Mesothelial cell of epicardium (in vitro differentiated cells): ENCODE measurements at places on chromosomes 2 and 18.

DNA sequence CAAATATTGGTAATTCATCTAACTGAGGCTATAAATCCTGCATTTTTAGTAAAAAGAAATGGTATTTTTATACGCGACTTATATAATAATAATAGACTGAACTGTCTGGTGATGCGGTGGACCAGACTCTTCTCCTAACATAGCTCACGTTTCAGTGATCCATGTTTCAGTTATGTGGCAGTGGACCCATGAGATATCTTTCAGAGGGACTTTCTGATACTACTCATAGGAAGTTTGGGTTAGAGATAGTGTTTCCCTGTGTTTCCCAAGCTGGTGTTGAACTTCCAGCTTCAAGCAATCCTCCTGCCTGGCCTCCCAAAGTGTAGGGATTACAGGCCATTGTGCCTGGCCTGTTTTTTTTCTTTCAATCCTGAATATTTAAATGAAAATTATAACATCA, 59.2 kb downstream of the KCTD1 start:
- H3K36me3 ChIP-seq: peaks cover 19% of the 10 kb centered on the region
- H3K4me1 ChIP-seq: peaks cover 17% of the 10 kb centered on the region
- no peaks in the 10 kb centered on the region for H3K27me3 ChIP-seq
- no peak overlapping the region for H3K27ac ChIP-seq
- H3K4me3 ChIP-seq: no peak overlapping the region

- H3K27me3 ChIP-seq: no peaks in the 10 kb centered on the region
- no peak for DNase-seq
- H3K36me3 ChIP-seq: peaks cover 60% of the 10 kb centered on the region
- no peak overlapping the region for H3K27ac ChIP-seq
- H3K4me1 ChIP-seq: no peaks in the 10 kb centered on the region
- no peak overlapping the region for H3K4me3 ChIP-seq
Observed at GRCh38 chr2:227335713-227336112, 10.7 kb downstream of the MFF start.

GRCh38 chr2:176126929-176127773, 2.4 kb upstream of the HOXD8 start:
- no peaks in the 10 kb centered on the region for H3K36me3 ChIP-seq
- no peak for DNase-seq
- H3K4me3 ChIP-seq: no peak overlapping the region
- peaks cover 91% of the 10 kb centered on the region for H3K27me3 ChIP-seq
- H3K27ac ChIP-seq: no peak overlapping the region

DNA sequence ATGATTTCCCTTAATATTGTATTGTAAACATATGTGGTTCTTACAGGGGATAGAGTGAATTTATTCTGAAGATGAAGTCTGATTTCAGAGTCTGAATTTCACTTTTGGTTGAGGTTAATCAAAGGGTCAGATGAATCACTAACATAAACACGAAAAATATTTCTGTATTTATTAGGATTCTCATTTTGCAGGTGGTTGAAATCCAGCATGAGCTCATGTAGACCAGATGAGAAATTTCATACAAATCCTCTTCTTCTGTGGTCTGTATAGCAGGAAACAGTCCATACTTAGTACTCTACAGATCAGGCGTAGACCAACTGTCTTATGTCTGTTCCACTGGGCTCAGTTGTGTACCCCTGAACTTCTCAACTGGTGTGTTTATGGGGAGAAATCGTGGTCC, 157.8 kb downstream of the BABAM2 start:
- H3K4me3 ChIP-seq: no peak overlapping the region
- no peak overlapping the region for H3K27ac ChIP-seq
- no peak for DNase-seq
- no peaks in the 10 kb centered on the region for H3K27me3 ChIP-seq
- peaks cover 3% of the 10 kb centered on the region for H3K36me3 ChIP-seq

- H3K27me3 ChIP-seq: peaks cover 46% of the 10 kb centered on the region
- no peaks in the 10 kb centered on the region for H3K4me1 ChIP-seq
- H3K27ac ChIP-seq: no peak overlapping the region
Observed at GRCh38 chr18:79529991-79530390, 134.3 kb downstream of the NFATC1 start.

- H3K27me3 ChIP-seq: no peaks in the 10 kb centered on the region
- peaks cover 43% of the 10 kb centered on the region for H3K4me1 ChIP-seq
- no peak for DNase-seq
- no peak overlapping the region for H3K4me3 ChIP-seq
Observed at GRCh38 chr18:62741118-62741566, 25.8 kb downstream of the PHLPP1 start.
